Osteoblast (primary cell): ENCODE measurements at places on chromosomes 5 and 9. TPM values are rescaled to one million over a fixed set of nuclear protein-coding genes. Genes with fewer than 3 reads are reported as not detected.

DNA sequence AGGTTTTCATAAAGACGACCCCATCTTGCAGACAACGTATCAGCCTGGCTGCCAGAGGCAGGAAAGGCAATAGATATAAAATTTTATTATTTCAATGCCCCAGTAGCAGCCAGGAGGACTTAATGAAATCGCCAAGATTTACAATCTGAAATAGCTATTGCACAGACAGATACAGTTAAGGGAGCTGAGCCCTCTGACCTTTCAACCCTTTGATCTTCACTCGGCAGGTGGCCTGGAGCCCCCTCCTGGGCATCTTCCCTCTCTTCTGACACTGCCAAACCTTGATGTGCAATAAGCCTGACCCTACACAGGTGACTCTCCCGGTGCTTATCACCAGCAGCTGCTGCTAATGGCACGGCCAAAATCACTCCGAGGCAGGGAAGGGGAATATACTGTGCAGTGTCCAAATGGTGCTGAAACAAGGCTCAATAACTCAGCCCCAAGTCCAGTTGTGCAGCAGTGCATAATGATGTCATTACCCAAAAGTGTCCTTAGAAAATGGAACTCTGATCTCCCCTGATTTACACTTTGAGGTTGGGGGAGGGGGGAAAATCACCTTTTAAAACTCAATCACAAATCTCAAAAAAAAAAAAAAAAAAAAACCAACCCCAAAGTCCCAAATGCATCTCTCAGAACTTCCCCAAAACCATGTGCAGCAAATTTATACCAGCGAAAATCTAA lies 242.0 kb downstream of the CRB2 start:
- no peak for DNase-seq

DNA sequence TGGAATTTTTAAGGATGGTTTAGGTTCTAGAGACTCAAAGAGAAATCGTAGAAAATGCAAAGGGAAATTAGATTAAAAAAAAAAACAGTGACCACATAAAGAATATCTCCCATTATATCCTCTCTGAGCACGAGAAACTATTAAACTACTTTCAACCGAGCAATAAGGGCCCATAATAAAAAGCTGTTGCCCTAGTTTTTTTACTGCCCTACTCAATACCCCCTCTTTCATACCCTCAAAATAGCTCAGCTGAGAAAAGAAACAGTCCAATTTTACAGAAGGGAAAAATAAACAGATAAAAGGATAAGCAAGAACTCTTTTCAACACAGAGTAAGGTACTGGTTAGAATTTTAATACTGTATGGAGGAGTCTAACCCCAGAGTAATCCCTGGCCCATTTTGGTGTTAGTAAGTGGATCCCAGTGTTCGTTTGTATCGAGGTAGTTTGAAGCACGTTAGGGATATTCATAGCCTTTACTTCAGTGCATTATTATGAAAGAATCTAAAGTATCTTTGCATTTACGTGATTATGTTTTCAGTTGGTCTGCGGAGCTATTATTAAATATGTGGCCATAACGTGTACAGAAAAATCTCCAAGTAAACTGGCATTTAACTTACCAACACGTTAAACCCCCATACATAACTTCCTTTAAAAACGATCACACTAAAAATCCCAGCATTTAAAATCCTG lies 980 bp upstream of the RHOBTB3 start:
- no peak for DNase-seq

GRCh38 chr9:20528253-20528652 lies 94.0 kb downstream of the MLLT3 start:
- no peak for DNase-seq

The WDR38 gene
- not detected in 2 replicates for total RNA-seq

DNA sequence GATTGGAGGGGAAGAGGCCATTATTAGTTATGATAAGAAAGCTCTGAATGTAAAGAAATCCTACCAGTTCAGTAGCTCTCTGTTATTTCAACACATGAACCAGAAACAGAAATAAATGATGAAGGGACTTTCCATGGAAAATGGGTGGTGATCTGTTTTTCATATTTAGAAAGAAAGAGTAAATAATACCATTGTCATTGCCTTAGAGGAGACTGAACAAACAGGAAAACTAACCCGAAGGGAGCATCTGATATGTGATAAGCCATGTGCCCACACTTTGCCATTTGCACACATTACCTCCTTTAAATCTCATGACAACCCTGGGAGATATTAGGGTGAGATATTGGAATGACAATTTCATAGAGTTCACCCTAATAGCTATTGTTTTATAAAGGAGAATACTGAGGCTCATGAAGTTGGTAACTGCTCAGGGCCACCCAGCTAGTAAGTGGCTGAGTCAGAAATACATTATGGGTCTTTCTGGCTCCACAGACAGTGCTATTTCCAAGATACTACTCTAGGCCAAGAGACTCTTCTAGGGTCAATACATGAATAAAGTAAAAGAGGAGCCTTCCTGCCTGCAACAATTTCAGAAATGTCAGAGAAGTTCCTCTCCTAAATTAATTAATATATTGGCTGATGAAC lies 111.0 kb upstream of the SLIT3 start:
- DNase-seq: no peak

DNA sequence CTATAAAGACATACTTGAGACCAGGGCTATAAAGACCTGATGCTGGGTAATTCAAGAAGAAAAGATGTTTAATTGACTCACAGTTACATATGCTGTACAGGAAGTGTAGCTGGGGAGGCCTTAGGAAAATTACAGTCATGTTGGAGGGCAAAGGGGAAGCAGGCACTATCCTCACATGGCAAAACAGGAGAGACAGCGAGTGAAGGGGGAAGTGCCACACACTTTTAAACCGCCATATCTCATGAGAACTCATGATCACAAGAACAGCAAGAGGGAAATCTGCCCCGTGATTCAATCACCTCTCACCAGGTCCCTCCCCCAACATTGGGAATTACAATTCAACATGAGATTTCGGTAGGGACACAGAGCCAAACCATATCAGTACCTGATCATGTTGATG lies 89.9 kb upstream of the ADAMTSL1 start:
- DNase-seq: no peak

- DNase-seq: no peak
Observed at GRCh38 chr5:10662661-10663488, 98.2 kb downstream of the DAP start.

GRCh38 chr5:145479271-145479670 lies 355.9 kb downstream of the PRELID2 start:
- no peak for DNase-seq

DNA sequence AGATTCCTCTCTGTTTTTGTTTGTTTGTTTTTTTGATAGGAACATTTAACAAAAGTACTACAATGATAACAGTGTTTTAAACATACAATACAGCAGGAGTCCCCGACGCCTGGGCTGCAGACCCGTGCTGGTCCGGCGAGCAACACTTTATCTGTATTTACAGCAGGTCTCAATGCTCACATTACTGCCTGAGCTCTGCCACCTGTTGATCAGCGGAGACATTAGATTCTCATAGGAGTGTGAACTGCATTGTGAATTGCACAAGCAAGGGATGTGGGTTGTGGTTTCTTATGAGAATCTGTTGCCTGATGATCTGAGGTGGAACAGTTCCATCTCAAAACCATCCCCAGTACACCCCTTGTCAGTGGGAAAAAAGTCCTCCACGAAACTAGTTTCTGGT lies 1068.5 kb upstream of the CDH10 start:
- DNase-seq: no peak

DNA sequence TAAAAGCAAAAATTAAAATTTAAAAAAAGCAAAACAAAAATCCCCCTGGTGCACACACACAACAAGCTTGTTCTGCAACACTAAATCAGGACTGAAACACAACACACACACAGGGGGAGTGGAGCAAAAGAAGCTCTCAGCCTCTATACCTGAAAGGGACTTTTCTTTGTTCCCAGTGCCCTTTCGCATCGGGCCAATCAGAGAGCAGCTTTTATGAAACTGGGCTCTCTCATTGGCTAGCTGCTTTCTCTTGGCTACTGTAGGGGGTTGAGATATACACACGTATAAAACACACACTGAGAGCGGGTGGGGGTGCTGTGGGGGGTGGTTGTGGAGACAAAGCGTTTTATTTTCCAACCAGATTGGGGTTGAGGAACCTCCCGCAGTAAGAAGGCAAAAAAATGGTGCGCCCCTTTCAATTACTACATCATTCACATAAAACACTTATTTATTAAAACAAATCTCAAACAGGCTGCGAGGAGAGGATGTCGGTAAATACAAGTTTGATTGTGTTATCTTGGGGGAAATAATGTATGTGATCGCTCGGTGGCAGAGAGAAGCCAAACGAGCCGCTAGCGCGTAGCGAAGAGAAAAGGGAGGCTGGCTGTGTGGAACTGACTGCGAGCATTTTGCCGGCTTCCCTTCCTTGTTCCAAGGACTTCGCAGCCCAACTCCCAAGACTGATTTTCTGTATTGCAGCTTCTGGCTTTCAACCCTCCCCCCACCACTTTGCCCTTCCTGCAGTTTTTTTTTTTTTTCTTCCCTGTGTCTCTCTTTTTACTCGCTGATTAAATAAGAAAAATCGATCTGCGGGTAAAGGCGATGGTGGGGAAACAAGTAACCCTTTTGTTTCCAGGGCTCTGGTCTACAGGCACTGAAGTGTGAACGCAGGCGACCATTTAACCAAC lies 2.5 kb upstream of the ZNF608 start:
- peak; percentile 86 for DNase-seq

DNA sequence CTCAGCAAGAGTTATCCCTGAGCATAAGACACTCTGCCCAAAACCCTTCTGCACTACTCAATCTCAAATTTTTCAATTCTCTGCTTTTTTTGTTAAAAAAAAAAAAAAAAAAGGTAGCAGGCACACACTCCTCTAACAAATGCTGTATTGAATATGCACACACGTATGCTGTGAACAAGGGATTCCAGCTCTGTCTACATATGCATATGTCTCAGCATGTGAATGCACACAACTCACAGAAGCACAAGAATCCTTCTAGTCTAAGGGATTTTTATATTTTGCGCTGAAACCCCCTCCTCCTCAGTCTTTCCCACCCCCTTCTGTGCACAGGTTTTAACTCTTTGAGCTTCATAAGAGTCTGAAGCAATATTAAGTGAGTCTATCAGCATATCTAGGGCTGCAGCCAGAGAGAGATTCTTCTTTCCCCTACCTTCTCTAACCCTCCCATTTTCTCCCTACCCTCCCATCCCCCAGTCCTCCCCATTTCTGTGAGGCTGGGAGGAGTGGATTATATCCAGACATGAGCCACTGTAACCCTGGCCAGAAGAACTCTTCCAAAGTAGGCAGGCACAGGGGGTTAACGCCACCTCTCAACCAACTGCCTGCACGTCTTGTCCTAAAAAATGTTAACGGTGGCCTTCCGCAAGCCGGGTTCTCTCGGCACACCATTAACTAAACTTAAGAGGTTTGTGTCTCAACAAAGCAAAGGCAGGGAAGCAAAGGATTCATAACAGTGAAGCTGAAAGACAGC lies 1.0 kb downstream of the GABRB2 start:
- DNase-seq: peak; percentile 29
